ENCODE measurements at places on chromosomes 16 and 17.

DNA sequence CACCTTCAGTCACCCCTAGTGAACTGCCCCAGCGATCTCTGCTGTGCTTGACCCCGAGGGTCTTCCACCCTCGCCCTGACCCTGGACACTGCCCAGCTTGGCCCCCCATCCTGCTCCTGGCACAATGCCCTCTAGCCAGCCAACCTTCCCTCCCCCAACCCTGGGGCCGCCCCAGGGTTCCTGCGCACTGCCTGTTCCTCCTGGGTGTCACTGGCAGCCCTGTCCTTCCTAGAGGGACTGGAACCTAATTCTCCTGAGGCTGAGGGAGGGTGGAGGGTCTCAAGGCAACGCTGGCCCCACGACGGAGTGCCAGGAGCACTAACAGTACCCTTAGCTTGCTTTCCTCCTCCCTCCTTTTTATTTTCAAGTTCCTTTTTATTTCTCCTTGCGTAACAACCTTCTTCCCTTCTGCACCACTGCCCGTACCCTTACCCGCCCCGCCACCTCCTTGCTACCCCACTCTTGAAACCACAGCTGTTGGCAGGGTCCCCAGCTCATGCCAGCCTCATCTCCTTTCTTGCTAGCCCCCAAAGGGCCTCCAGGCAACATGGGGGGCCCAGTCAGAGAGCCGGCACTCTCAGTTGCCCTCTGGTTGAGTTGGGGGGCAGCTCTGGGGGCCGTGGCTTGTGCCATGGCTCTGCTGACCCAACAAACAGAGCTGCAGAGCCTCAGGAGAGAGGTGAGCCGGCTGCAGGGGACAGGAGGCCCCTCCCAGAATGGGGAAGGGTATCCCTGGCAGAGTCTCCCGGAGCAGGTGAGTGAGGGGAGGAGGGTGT lies at the start of gene TNFSF13:
Gene TNFSF13 (plus strand): TSS at position 207 of the 776 bp plus-strand sequence. CDS start 290 bp downstream, at position 497.
- DNase-seq, result no peak

- DNase-seq, result no peak
Observed at GRCh38 chr16:57764341-57765159, 29.0 kb downstream of the KATNB1 start.

- DNase-seq, result no peak
Observed at GRCh38 chr17:2051061-2051932, 3.6 kb upstream of the HIC1 start.

- DNase-seq, result no peak
Observed at GRCh38 chr17:16977932-16978331, 6.0 kb upstream of the TNFRSF13B start.

DNA sequence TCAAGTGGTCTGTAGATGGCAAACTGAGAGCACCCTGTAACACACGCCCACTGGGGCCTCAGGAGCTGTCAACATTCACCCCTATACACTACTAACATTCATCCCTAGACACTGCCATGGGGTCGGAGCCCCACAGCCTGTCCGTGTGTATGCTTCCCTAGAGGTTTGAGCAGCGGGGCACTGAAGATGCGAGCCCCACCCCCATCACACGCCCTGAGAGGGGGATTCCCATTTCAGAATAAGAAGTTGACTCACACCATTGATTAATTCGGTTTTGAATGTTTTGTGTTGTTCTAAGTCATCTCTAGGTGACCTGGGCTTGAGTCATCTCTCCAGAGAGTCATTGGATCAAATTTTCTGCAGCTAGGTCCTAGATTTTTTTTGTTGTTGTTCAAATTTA lies 37.3 kb upstream of the MMD start:
- DNase-seq, result no peak

DNA sequence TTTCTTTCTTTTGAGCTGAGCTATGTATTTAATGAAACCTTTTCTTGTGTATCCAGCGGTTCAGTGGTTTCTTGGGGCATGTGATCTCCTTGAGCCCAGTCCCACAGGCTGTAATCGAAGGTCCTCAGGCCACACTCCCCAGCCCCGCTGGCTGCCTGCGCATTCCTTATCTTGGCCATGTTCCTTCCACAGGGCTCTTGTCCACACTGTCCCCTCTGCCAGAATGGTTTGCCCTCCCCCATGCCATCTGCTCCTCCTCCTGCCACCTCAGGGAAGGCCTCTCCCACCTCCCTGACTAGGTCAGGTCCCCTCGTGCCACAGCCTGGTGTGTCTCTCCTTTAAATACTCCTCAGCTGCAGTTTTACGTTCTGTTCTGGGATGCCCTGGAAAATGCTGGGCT lies 12.1 kb upstream of the NLRC5 start:
- no peak for DNase-seq

DNA sequence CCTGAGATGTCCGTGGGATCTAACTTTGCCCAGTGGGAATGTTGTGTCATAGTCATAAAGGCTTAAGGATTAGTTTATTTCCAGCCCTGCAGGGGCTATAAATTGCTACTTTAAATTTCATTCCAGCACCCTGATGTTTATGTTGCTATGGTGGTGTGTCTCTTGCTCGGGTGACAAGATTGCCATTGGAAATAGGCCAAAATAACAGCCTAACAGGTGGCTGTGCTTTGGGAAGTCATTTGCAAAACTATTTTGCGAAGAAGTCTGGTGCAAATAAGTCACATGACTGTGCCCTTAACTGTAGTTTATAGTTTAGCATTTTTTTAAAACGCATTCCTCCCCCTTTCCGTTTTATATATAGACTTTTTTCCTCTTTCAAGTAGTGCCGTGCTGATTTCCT lies 23.1 kb downstream of the PITPNC1 start:
- DNase-seq, result no peak

- DNase-seq, result no peak
Observed at GRCh38 chr17:75645501-75645888, 12.3 kb downstream of the SMIM5 start.

DNA sequence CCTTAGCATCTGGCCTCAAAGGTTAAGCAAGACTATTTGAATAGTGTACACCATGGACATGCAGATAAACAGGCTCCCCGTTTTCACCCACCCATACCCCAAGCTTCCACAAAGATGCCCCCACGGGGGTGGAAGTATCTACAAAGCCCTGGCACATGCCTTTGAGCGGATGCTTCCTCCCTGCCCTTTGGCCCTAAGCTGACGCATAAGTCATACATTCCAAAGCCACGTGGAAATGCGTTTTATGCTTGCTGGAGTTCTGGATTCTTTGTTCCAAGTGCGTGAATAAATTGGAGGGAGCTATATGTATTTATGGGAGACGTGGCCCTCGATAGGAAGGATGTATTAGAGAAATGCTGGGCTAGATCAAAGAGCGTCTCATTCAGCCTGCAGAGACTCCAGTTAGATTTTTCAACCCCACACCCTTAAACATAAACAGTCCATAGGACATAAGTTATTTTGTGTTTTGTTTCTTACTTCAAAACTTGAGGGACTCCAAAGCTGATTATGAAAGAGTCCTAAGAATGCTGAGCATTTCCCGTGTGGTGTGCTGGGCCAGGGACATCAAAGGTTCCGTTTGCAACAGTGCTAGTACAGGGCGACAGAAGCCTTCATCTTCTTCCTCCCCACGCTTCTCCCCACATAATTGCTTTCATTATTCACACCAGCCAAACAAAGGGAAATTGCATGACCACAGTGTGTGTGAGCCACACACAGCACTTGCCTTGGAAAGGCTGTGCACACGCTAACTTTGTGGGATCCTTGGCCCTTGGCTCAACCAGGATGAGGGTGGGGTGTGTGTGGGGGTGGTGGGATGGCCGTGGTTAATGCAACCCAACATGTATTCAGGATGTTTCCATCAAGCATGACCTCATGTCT lies 73.6 kb downstream of the WIPI1 start:
- DNase-seq, result no peak

- DNase-seq, result no peak
Observed at GRCh38 chr17:39400547-39401411, 647 bp downstream of the FBXL20 start.

GRCh38 chr16:50675686-50676610 lies 5.2 kb downstream of the SNX20 start:
- no peak for DNase-seq

DNA sequence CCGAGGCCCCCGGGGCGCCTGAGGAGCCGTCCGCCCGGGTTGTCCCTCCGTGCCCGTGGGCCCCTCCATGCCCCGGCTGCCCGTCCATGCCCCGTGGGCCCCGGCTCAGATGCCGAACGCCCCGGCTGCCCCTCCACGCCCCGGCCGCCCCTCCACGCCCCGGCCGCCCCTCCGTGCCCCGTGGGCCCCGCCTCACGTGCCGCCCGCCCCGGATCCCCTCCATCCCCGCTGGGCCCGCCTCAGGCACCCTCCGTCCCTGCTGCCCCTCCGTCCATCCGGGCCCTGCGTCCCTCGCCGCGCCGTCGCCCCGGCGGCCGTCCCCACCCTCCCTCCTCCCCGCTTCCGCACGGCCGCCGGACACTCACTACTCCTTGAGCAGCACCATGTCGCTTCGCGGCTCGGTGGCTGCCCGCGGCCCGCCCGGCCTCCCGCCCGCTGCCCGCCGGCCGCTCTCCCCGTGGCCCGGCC lies 382 bp downstream of the PITPNA start:
- no peak for DNase-seq

DNA sequence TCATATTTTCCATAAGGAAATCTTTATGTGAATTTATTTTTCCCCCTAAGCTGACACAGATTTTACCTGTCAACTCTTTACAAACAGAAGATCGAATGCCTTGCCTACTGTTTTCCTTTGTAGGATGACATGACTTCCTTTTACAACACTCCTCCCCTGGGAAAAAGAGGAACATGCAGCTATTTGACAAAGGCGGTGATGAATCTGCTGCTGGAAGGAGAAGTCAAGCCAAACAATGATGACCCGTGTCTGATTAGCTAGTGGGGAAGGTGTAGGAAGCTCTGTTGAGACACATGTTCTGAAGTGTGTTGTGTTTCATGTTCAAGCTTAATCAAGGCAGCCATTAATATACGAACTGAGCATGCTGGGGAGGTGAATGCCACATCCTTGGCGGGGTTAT lies 238.0 kb downstream of the PHKB start:
- DNase-seq, result no peak

DNA sequence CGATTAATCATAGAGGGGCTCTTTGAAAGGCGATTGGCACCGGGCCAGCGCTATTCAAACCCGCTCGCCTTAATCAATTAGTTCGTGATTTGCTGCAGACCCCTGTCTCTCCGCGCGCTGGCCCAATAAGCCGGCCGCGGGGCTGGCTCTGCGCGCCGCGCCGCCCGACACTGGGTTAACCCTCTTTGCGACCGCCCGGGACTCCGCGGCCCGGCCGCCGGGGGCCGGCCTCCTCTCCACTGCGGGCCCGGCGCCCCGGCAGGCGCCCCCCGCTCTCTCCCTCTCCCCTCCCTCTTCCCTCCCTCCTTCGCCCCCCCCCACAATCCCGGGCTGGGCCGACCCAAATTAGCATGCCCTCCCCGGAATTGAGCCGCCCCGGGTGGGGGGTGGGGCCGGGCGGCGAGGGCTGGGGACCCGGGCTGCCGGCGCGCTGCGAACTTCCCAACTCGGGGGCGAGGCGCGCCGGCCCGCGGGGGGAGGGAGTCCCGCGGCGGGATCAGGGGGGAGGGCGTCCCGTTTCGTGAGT lies 428 bp upstream of the SALL1 start:
- DNase-seq, result no peak

DNA sequence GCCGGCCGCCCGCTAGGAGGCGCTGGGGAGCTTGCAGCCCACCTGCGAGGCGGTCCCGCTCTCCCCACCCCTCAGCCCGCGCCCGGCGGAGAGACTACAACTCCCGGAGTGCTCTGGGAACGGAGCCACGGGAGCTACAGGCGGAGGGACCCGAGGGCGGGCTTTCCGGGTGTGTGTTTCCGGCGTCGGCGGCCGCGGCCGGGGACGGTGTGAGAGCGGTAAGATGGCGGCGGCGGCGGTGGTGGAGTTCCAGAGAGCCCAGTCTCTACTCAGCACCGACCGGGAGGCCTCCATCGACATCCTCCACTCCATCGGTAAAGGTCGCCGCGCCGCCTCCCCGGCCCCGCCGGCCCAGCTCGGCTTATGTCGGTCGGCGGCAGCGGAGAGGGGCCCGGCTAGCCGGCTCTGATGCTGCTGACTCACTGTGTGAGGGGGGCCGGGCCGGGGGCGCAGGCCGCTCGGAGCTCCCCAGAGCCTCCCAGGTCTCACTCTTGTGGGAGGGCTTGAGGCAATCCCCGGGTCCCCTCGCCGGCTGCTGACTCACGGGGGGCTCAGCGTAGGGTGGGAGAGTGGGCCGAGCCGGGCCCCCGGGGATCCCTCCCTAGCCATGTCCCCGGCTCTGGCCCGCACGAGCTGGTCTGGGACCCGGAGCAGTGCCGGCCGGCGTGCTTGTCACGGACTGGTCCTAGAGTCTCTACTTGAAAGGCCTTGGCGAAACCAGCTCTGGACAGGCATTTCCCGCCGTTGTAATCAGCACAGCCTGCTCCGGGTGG lies at the start of gene PSMD11:
Gene PSMD11 (plus strand): TSS at position 210 of the 773 bp plus-strand sequence. CDS start 14 bp downstream, at position 224.
- DNase-seq, result peak; percentile 98

DNA sequence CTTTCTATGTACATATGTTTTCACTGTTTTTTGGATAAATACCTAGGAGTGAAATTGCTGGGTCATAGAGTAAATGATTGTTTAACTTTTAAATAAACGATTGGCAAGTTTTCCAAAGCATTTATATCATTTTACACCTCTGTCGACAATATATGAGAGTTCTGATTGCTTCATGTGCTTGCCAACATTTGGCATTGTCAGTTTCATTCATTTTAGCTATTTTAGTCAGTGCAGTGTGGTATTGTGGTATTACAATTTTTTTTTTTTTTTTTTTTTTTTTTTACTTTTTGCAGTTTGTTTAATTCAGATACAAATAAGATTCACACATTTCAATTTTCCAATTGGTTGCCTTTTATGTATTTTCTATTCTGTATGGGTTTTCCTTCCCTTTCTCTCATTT lies 26.0 kb downstream of the TADA2A start:
- no peak for DNase-seq

GRCh38 chr16:14196011-14196410 lies 124.9 kb downstream of the MRTFB start:
- no peak for DNase-seq

GRCh38 chr16:58013201-58013956 lies 12.2 kb downstream of the USB1 start:
- no peak for DNase-seq

- DNase-seq, result no peak
Observed at GRCh38 chr16:85227946-85228862, 115.9 kb upstream of the CIBAR2 start.

DNA sequence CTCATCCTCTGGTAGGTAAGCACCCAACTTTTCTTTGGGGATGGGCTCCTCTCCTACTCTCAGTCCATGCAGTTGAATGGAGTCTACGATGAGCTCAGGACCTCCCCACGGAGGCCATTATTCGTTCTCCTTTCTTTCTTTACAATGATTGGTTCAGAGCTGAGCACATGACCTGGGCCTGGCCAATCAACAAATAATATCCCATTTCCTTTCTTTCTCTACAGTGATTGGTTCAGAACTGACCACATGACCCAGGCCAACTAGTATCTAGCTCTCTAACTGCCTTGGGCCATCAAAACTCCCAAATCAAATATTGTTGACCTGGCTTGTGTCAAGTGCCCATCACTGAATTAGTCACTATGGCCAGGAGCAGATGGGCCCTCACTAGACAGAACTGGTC lies 129.2 kb downstream of the USP31 start:
- no peak for DNase-seq

Measured in activated CD8-positive, alpha-beta memory T cell treated with anti-CD3 and anti-CD28 coated beads for 4 hours (primary cell).